ENCODE measurements at places on chromosomes 11 and 22. TPM values are rescaled to one million over a fixed set of nuclear protein-coding genes. Genes with fewer than 3 reads are reported as not detected.

GRCh38 chr11:76077575-76078150 lies 128.6 kb downstream of the WNT11 start:
- DNase-seq: no peak

GRCh38 chr22:36405671-36406538 lies 18.1 kb upstream of the MYH9 start:
- DNase-seq: no peak

DNA sequence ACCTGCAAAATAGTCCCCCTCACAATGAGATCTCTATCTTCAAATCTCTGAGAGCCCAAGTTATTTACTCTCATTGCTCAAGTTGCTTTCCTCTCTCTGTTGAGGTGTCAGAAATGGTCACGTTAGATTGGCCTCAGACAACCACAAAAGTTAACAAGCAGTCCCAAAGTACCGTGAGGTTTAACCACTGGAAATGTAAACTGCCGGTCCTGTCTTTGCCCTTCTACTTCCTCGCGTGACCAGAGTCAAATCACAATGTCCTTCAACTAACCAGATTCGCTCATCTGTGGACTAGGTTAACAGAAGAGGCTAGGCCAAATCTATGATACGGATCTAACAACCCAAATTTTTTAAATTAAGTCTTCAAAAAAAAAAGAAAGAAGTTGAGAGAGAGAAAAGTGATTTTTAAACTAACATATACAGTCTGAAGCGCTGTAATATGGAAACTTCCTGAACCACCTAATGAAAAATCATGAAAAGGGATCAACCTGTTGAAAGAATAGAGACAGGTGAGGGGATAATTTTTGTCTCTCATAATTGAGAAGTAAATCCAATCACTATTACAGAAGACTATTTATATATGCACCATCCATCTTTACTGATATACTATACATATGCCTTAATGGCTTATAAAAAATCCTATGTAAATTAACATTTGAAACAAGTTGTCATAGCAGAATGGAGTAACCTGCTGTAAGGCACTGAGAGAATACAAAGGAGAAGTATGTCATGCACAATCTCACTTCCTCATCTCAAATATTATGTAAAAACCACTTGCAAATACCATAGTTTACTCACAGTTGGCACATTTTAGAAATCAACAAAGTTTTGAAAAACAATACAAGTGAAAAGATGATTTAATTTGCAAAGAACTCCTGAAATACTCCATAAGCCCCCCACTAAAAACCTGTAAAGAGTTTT lies 3.3 kb upstream of the JAML start:
- no peak for DNase-seq

- DNase-seq: no peak
These were observed 8.6 kb upstream of the VWCE start for GRCh38 chr11:61303725-61304124.

DNA sequence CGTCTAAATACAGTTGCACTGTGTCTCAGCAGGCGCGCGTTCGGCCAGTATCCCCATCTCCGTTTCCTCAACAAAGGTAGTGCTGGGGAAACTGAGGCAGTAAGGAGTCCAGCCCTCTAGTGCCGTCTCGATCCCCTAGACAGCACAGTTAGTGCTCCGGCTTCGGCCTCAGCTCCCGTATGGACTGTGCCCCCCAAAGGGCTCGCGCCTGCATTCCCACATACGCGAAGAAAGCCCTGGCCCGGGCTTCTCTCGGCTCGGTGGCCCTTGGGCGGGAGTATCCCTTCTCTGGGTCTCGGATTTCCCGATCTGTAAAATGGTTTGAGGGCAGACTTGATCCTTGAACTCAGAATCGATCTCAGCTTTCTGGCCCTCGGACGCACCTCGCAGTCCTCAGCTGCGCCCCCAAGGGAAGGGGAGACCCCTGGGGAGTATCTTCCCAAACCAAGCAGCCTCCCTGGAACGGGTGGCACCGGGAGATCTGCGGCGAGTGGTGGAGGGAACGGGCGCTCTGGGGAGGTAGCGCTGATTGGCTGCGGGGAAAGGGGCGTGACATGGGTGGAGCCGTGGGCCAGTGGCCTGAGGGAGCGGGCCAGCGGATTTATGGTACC lies 759 bp upstream of the PEX16 start:
- DNase-seq: peak; percentile 91

Gene BET1L
- 20.0 TPM for total RNA-seq

Gene CYP2D6
- total RNA-seq: not detected
